ENCODE measurements at places on chromosomes 13 and 19.

DNA sequence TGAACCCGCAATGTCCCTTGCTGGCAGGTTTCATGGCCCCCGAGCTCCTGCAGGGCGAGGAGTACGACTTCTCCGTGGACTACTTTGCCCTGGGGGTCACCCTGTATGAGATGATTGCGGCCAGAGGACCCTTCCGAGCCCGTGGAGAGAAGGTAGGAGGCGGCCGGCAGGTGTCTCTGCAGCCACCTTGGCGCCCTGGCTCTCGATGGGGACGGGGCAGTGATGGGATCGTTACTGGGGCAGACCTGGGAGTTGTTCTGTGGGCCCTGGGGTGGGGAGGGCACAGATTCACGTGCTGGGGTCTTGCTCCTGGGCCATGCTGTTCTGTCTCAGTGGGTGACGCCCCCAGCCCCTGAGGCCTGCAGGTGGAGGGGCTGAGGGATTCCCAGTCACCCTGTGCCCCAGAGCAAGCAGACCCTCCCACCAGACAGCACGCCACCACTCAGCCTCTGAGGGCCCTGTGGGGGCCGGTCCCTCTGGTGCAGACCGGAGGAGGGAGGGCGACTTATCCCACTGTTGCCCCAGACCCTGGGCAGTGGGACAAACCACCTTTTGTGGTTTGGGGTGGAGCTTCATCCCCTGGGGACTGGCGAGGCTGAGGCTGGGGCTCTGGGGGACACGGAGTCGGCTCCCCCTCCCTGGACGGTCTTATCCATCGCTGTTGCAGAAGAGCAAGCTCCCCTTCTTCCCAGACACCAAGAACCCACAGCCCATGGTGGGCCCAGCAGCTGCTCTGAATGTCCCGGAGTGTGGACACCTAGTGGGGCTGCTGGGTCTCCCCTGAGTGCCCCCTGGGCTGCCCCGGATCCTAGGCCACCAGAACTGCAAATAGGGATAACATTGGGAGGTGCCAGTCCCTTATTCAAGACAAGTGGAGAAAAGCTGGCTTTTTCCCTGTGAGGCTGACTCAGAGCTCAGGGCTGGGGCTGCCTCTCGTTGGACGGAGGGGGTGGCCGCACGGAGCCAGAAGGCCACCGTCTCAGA is 27.5 kb upstream of the TMEM255B start:
- DNase-seq: no peak

DNA sequence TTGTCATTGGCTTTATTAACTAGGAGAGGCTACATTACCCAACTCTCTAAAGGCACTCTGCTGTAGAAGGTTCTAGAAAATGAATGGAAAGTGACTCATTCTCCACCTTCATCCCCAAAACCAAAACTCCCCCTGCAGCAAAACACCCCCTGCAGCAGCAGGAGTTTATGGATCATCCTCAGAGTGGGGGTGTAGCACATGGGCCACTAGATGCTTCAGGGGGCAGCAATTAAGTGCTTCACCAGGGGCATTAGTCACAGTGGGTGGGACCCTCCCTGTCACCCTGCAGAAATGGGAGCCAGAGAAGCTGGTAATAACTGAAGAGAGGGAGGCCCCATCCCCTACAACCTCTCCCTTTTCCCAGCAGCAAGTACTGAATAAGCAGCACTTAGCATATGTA is 64.5 kb upstream of the MED4 start:
- no peak for DNase-seq

- no peak for DNase-seq
Observed at GRCh38 chr19:53388904-53389303, 6.0 kb upstream of the ZNF765 start.

- DNase-seq: no peak
Observed at GRCh38 chr13:44825953-44826352, 163.3 kb downstream of the NUFIP1 start.

DNA sequence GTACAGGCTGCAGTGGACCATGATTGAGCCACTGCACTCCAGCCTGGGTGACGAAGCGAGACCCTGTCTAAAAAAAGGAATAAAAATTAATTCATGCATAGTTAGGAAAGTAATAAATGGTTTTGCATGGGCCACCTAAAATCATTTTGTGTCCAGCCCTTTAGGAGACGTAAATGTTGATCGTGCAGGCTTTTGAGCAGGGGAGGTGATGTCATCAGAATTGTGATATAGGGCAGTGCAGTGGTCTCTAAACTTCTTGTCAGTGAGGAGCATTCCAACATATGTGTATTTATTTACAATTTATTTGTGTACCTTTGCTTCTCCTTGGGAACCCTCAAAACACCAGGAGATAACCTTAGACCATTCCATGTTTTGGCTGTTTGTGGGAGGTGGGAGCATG is 3.0 kb downstream of the SMARCA4 start:
- no peak for DNase-seq

DNA sequence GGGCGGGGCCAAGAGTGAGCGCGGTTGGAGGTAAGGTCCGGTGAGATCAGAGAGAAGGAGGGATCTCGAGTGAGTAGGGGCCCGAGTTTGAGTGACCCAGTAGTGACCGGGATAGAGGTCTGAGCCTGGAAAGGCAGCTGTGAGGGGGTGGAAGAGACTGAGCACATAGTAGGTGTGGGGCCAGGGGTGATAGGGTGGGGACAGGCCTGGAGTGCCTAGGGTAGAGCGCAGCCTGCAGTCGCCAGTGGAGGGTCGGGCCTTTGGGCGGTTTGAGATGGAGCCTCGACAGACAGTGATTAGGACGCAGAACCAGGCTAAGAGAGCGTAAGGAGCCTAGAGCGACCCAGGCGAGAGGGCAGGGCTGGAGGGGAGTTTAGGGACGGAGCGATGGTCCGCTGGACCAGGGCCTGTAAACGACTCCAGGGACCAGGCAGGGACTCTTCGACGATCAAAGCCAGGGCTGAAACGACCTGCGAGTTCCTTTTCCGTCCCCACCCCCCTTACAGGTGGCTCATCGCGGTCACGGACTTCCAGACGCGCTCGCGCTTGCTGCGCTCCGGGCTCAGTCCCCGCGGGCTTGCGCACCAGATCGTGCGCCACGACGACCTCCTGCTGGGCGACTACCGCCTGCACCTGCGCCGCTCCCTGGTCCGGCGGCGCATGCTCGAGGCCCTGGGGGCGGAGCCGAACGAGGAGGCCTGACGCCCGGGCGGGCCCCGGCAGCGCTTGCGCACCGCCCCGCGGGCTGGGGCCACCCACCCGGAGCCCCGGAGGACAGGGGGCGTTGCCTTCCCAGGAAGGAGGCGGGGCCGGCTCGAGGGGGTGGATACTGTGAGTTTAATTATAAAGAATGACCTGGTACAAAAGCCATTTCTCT is 9.4 kb downstream of the C19orf81 start:
- peak; percentile 82 for DNase-seq
